Progenitor cell of endocrine pancreas (in vitro differentiated cells): ENCODE measurements at places on chromosomes 2 and 18.

GRCh38 chr18:1573732-1574131 lies 669.1 kb downstream of the ADCYAP1 start:
- DNase-seq = no peak

GRCh38 chr2:48677450-48677849 lies 59.8 kb downstream of the GTF2A1L start:
- no peak for DNase-seq

DNA sequence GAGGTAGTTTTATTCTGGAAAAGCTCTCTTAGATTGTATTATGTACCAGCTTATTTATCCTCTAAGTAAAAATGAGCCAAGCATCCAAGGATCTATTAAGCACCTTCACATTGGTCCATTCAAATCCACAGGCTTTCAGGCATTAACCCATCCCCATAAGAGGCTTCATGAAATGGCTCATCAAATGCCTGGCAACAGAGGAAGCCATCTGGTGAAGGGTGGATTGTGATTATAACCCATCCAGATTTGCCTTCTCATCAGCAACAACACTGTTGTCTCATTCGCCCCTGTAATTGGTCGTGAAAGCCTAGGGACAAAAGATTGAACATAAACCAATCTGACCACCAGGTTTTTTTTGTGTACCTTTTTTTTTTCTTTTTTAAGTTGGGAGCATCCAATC lies 134.3 kb upstream of the TACR1 start:
- DNase-seq = no peak

DNA sequence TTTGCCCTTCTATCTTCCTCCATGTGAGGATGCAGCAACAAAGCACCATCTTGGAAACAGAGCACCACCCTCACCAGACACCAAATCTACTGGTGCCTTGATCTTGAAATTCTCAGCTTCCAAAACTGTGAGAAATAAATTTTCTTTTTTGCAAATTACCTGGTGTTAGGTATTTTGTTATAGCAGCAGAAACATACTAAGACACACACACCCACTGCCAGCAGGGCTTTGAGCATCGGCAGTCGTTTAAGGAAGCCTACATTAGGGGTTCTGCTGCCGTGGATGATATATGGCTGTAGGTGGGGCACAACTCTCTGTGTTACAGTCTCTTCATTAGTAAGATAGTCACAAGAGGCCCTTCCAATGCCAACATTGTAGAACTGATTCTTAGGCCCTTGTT lies 20.7 kb upstream of the MFSD6 start:
- no peak for DNase-seq

GRCh38 chr2:10091182-10091888 lies 11.1 kb upstream of the CYS1 start:
- DNase-seq = no peak

DNA sequence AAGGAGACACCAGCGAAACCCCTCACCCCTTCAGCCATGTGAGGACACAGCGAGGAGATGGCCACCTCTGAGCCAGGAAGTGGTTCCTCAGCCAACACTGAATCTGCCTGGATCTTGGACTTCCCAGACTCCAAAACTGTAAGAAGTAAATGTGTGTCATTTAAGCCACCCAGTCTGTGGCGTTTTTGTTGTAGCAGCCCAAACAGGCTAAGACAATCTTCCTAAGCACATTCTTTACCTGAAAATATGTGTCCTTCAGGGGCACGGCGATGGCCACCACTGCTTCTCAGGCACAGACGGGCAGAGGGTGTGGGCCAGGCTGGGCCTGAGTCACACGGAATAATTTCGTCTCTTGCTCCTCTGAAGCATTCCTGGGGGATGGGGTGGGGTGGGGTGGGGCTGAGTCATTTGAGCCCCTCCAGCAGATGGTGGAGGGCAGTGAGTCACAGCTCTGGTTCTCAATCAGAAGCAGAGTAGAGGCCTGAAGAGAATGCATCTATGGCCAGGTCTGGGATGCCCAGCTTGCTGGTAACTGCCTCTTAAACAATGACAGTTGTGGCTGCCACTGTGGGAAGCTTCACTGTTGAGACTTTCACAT lies 142.4 kb downstream of the CAPN13 start:
- DNase-seq = no peak

- DNase-seq = no peak
Observed at GRCh38 chr18:46213295-46213694, 109.1 kb downstream of the HAUS1 start.

DNA sequence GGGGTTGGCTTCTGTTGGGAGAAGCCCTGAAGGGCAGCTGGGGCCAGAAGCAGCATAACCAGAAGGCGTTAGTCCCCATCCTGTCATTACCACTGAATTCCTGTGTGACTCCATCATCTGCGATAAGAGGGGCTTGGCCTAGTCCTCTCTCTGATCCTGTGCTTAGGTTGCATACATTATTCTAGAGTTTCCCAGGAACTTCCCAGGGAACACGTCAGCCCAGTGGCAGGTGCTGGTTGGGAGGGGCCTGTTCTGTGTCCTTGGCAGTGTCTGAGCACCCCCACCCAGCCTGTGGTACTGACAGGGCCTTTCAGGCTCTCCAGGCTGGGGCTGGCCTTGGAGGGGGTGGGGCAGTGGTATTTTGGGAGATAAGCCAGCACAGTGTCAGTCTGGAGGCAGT lies 4.5 kb upstream of the TOGARAM2 start:
- DNase-seq = no peak

DNA sequence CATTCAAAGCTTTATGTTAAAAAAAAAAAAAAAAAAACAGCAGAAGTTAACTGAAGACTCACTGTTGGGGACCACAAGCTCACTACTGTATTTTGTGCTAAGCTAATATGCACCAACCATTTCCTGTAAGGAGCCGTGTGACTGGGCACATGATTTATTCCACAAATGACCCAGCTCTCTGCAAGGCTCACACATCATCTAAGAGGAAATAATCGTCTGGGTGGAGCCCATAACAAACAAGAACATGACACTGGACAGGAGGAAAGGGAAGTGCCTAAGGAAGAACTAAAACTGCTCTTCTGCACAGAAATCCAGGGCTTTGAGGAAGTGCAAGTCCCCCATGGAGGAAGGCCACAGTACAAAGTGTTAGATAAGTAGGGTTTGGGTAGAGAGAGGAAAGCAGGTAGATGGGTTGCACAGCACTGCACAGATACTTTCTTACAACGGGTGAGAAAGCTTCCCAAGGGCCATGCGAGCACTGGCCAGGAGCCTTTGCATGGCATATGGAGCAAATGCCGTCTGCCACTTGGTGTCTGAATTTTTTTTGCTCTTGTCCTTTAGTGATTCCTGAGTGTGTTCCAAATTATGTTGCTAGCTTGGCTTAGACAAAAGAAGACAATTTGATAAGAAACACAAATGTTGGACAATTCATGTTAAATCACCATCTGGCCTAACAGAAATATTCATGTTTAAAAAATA lies 24.4 kb downstream of the NFE2L2 start:
- DNase-seq = no peak

- no peak for DNase-seq
Observed at GRCh38 chr18:41538751-41539150, 416.3 kb upstream of the PIK3C3 start.

GRCh38 chr2:120826260-120826648 lies 90.6 kb downstream of the GLI2 start:
- no peak for DNase-seq

DNA sequence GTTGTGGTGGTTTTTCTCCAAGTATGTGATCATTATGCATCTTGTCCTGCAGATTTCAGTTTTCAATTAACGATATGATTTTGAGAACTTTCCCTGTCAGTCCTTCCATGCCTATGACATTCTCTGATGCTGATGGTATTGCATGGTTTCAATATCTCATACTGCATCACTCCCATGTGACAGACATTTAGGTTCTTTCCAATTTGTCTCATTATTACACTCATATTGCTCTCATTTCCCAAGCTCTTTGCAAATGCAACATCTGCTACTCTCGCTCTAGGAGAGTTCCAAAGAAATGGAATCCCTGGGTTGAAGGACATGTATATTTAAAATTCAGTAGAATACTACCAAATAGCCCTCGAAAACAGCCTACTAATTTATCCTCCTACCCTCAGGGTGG lies 125.5 kb downstream of the MARCHF4 start:
- no peak for DNase-seq

GRCh38 chr2:198055716-198056115 lies 251.3 kb downstream of the PLCL1 start:
- DNase-seq = no peak

DNA sequence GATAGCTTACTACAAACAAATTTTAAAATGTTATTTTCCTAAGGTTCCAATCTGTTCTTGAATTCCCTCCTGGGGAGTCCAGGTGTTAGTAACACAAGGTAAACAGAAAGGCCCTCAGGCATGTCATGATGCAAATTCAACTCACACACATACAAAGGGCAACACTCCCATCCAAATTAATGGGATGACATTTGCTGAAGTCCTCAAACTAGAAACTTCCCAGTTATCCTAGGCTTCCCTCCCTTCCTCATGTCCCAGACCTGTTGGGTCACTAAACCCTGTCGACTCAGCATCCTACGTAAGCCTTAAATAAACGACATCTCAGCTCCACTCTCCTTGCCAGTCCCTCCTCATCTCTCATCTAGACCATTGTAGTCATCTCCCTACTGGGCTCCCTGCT lies 85.1 kb downstream of the GREB1L start:
- no peak for DNase-seq

DNA sequence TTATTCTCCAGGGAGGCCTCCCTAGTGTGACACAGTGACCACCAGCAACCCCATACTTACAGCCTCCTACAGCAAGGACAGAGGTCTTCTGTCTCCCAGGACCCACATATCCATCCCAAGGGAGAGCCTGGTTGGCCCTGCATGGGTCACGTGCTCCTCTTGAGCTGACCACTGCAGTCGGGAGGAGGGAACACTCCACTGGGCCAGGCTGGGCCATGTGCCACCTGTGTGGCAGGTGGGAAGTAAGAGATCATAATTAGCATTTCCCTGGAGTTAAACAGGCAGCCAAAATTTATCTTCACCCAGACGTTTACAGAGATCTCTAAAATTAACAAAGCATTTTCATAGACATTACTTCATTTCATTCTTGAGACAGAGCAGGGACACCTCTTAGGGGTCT lies 33.4 kb upstream of the MLPH start:
- no peak for DNase-seq

DNA sequence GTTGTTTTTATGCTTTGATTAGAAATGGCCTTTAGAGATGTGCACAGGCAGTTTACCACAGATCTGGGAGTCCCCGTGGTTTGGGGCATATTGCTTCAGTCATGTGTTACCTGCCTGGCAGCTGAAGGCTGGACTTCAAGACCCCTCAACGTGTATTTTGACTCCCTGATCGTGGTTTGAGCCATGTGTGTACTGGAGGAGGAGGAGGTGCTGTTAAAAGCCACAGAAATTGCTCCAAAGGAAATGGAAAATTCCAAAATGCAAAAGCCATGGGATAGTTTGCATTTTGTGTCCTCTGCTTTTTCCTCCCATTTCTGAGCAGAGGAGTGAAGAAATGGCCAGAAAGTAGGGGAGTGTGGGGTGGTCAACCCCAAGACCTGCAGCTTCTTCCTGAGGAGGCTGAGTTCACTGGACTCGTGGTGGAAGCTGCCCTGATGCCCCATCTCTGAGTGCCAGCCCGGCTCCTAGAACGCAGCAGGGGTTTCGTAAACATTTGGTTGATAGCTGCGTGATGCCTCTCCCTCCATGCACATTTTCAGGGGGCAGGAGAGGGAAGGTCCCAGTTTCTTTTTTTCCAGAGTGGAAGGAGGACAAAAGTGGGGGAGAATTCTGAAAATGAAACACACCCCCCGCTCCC lies 45.7 kb downstream of the ITGB1BP1 start:
- no peak for DNase-seq

GRCh38 chr2:95047629-95048510 lies 22.4 kb downstream of the MAL start:
- DNase-seq = no peak

- DNase-seq = no peak
Observed at GRCh38 chr2:82657106-82657505, 1802.0 kb downstream of the SUCLG1 start.

DNA sequence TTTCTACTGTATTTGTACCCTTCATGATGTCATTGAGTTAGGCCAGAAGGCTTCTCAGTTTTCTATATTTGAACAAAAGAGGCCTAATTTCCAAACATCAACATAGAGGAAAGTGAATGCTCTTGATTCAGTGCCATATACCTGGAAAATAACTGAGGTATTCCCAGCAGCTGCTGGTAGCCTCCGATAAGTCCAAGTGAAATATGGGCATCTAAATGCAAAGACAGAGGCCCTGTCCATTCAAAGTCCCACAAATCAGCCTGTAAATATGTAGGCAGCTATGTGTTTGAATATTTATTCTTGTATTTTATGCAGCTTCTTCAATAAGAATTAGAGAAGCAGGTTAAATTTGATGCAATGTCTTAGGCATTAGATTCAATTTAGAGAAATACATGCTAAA lies 89.5 kb upstream of the DPP10 start:
- no peak for DNase-seq

GRCh38 chr18:52948868-52949444 lies 609.0 kb downstream of the DCC start:
- no peak for DNase-seq

- no peak for DNase-seq
Observed at GRCh38 chr18:35582899-35583558, 1.5 kb downstream of the GALNT1 start.

DNA sequence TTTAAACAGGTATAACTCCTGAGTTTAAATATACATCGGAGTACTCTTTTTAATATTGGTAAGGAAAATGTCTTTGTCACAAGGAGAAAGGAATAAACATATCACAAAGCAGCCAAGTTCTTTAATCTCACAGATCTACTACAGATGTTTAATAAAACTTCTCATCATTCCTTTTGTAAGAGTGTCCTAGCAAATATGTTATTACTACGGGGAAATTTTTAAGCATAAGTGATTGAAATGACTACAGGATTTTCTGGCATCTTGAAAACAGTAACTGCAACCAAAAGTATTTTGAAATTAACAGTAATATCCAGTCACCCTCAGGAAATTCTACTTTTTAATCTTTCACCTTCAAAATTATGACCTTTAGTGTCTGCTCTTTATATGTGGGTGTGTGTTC lies 403.1 kb downstream of the IRS1 start:
- no peak for DNase-seq

DNA sequence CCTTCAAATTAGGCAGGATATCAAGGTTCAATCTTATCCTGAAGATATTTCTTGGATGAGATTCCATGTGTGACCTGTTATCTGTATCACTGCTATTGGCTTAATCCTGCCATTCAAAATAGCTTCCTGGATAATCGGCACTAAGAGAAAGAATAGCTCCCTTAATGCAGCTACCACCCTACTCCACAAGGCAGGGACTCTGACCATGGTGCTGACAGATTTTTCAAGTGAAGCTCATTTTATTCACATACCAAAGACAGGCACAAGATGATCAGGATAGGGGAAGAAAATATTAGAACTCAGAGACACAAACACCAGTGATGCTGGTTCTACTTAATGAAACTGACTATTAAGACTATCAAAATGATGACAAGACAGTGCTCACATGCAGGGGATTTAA lies 74.9 kb downstream of the ORC4 start:
- DNase-seq = no peak
